ENCODE measurements at places on chromosomes 6 and 20.
A peak's percentile ranks its signal among the peaks of the same experiment; 100 is the strongest.

DNA sequence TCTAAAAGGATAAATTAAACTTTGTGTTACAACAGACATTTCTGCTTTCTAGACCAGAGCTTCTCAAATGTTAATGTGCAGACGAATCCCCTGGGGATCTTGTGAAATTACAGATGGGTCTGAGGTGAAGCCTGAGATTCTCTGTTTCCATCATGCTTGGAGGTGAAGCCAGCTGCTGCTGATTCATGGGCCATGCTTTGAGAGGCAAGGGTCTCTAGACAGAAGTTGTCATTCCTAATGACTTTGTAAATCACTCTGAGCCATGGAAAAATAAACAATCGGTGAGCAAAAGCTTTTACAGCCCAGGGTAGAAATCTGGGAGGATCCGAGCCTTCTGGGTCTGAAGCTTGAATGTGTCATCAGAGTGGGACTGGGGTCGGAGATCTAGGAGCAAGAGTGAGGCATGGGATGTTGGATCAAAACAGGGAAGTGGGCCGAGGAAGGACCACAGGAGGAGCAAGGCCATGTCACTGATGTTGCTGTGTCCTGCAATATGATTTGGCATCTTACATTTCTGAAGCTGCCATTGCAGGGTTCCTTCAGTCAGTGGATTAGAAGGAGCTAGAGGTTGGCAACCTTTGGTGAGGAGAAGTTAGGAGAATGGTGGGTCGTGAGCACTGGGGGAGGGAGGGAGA, 77.3 kb downstream of the TRMT11 start:
- DNase-seq: no peak
- no peaks in the 10 kb centered on the region for H3K4me1 ChIP-seq

DNA sequence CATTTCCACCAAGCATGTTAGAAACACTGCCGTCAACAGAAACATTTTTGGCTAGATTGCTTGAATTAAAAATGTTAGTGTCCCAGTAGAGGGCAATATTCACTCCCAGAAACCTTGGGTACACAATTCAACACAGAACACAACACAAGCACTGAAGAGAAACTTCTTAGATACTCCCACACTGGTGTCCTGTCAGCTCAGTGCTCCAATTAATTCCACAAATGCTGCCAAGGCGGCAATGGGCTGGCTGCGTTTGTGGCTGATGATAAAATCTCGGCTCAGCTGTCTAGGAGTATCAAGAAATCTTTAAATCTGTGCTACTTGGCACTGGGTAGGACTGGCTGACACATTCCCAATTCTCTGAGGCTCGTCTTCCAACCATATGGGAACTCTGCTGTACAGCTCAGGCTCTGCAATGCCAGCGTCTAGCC, 39.3 kb downstream of the BEND3 start:
- H3K36me3 ChIP-seq: peaks cover 69% of the 10 kb centered on the region
- no peak for DNase-seq
- H3K27me3 ChIP-seq: no peaks in the 10 kb centered on the region
- no peaks in the 10 kb centered on the region for H3K4me1 ChIP-seq
- H3K4me3 ChIP-seq: no peak overlapping the region

- no peak for DNase-seq
- H3K4me3 ChIP-seq: no peak overlapping the region
- no peak overlapping the region for H3K27ac ChIP-seq
- no peaks in the 10 kb centered on the region for H3K27me3 ChIP-seq
- no peaks in the 10 kb centered on the region for H3K36me3 ChIP-seq
- no peaks in the 10 kb centered on the region for H3K4me1 ChIP-seq
Measured at GRCh38 chr20:59920944-59921343, 12.5 kb downstream of the SYCP2 start.

GRCh38 chr6:44917430-44917829, 410.7 kb upstream of the RUNX2 start:
- H3K4me3 ChIP-seq: no peak overlapping the region
- no peak overlapping the region for H3K27ac ChIP-seq
- no peak for DNase-seq
- H3K4me1 ChIP-seq: no peaks in the 10 kb centered on the region

GRCh38 chr6:125310994-125311649, 9.4 kb upstream of the HDDC2 start:
- no peaks in the 10 kb centered on the region for H3K4me1 ChIP-seq
- H3K4me3 ChIP-seq: no peak overlapping the region
- peak; percentile 36 for DNase-seq
- H3K36me3 ChIP-seq: no peaks in the 10 kb centered on the region
- no peaks in the 10 kb centered on the region for H3K27me3 ChIP-seq
- no peak overlapping the region for H3K27ac ChIP-seq

DNA sequence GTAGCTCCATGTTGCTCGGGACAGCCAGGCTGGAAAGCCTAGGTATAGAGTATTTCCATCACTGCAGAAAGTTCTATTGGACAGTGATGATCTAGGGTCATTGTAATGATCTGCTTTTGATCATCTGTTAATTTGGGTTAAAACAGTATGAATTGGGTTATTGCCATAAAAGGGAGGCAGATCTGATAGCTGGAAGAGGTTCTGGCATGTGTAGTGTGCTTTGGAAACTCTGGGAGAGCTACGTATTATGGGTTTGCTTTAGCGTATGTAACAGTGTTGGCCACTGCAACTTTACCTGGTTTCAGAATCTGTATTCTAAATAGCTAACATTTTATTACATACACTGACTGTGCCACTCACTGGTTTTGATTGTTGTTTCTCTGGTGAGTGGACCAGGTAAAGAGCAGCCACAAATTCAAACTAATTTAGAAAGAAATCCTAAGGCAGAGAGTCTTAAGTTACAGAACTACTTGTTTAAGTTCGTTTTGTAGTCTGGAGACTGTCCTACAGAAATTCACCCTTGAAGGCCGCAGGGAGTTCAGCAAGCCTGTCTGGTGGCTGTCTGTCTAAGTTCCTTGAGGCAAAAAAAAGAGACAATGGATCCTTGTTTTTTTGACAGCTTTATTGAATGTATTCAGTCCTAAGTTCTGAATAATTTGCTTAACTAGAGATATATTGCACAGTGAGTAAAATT, 300.3 kb downstream of the PRL start:
- DNase-seq: no peak
- H3K4me1 ChIP-seq: peaks cover 1% of the 10 kb centered on the region
- no peak overlapping the region for H3K27ac ChIP-seq
- H3K27me3 ChIP-seq: no peaks in the 10 kb centered on the region
- no peak overlapping the region for H3K4me3 ChIP-seq
- H3K36me3 ChIP-seq: peaks cover 2% of the 10 kb centered on the region

DNA sequence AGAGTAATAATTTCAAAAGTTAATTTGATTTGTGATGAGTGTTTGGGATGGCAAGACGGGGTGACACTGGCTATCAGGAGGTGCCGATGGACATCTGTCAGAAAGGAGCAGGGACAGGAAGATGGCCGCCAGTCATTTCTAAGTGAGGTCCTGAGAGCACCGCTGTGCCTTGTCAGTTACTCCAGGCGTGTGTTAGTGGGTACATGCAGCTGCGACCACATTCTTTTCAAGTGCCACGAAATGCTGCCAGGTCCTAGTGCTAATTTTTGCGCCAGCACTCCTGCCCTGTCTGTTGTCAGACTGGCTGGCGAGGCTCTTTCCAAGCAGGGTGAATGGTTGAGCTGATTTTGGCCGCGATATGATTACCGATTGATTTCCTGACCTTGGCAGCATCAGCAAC, 64.6 kb upstream of the INSM1 start:
- H3K36me3 ChIP-seq: no peaks in the 10 kb centered on the region
- DNase-seq: no peak
- H3K4me3 ChIP-seq: no peak overlapping the region
- peaks cover 13% of the 10 kb centered on the region for H3K27me3 ChIP-seq
- peaks cover 2% of the 10 kb centered on the region for H3K4me1 ChIP-seq

- no peaks in the 10 kb centered on the region for H3K4me1 ChIP-seq
- H3K4me3 ChIP-seq: no peak overlapping the region
- peaks cover 20% of the 10 kb centered on the region for H3K36me3 ChIP-seq
- no peak overlapping the region for H3K27ac ChIP-seq
- no peaks in the 10 kb centered on the region for H3K27me3 ChIP-seq
Measured at GRCh38 chr6:106287215-106287614, 38.3 kb downstream of the ATG5 start.

DNA sequence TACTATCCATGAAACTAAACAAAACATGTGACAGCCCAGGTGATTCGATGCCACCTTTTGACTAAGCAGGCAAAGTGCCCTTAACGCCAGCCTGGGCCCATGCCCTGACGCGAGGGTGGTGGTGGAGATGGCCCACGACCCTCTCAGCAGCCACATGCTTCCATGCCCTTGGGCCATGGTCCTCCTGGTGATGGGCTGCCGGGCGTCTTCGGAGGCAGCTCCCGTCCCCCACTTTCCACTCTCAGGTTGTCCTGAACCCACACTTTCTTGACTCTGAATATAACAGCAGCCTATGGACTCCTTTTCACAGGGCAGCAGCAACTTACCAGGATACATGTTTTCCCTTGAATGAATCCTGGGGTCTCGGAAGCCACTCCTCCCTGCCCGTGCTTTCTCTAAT, 33.6 kb downstream of the TMEM242 start:
- no peak overlapping the region for H3K27ac ChIP-seq
- no peaks in the 10 kb centered on the region for H3K4me1 ChIP-seq
- no peak overlapping the region for H3K4me3 ChIP-seq
- peaks cover 2% of the 10 kb centered on the region for H3K36me3 ChIP-seq
- H3K27me3 ChIP-seq: no peaks in the 10 kb centered on the region
- DNase-seq: no peak

DNA sequence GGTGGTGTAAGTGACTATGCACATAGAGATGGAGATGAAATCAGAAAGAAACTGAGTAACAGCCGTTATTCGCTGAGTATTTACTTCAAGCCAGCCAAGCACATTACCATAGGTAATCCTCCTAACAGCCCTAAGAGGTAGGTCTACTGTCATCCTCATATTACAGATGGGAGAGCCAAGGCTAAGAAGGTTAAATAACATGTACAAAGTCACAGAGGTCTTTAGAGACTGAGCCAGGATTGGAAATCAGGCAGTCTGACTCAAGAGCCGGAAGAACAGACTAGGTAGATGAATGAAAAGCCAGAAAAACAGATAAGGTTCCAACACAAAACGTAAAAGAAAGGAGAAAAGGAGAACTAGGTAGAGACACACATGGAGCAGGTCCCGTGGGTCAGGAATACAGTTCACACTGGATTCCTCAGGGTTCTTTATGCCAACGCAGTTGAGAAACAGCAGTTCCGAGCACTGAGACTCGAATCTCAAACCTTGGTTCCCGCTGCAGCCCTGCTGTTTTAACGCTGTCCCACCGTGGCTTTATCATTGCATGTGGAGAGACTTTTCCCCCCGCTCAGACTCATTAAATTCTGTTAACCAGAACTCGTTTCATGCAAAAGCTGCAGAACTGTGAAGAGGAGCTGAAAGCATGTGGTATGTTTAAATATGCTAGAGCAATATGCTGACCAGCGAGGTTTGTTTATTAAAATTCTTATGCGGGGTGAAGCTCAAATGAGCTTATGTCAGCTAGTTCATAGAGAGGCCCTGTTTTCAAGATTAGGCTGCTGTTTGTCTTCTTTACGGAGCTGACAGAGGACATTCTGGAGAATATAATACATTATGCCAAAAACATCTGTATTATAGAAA, 537.9 kb downstream of the CD83 start:
- no peak for DNase-seq
- H3K4me1 ChIP-seq: no peaks in the 10 kb centered on the region
- H3K27ac ChIP-seq: no peak overlapping the region
- H3K36me3 ChIP-seq: no peaks in the 10 kb centered on the region
- no peaks in the 10 kb centered on the region for H3K27me3 ChIP-seq

DNA sequence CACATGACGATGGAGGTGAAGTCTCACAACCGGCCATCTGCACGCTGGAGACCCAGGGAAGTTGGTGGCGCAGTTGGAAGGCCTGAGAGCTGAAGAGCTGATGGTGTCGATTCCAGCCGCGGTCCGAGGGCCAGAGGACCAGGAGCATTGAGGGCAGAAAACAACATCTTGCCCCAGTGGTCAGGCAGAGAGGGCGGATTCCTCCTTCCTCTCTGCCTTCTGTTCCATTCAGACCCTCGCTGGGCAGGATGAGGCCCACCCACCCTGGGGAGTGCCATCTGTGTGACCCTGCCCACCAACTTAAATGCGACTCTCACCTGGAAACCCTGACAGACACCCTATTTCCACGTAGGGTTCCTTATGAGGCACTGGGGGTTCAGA, 120.7 kb upstream of the PMEPA1 start:
- no peak overlapping the region for H3K4me3 ChIP-seq
- H3K36me3 ChIP-seq: no peaks in the 10 kb centered on the region
- peaks cover 12% of the 10 kb centered on the region for H3K27me3 ChIP-seq
- H3K27ac ChIP-seq: no peak overlapping the region
- no peak for DNase-seq

DNA sequence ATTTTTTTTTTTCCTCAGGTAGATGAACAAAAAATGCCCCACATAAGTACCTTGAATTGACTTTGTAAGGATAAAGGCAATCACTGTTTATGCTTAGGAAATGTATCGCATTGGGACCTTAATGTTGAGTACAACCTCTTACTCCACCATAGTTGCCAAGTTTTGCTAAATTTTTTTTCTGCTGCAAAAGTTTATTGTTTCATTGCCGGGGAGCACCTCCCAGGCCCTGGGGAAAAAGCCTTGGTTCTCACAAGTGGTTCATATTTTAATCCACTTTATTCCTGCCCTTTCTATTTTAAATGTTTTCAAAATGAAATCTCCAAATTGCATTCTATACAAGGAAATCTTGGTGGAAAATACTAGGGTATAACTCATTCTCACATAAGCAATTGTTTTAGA, 52.3 kb upstream of the UTRN start:
- no peaks in the 10 kb centered on the region for H3K27me3 ChIP-seq
- no peak overlapping the region for H3K4me3 ChIP-seq
- DNase-seq: no peak
- no peak overlapping the region for H3K27ac ChIP-seq
- peaks cover 4% of the 10 kb centered on the region for H3K4me1 ChIP-seq

Measured in neuronal stem cell (in vitro differentiated cells).